ENCODE measurements at places on chromosomes 16 and 17.

GRCh38 chr17:13825526-13826040, 223.9 kb upstream of the HS3ST3A1 start:
- DNase-seq = no peak

GRCh38 chr16:81599034-81599744, 154.6 kb downstream of the CMIP start:
- DNase-seq = no peak

GRCh38 chr16:4111748-4112696, 4.2 kb downstream of the ADCY9 start:
- DNase-seq = no peak

DNA sequence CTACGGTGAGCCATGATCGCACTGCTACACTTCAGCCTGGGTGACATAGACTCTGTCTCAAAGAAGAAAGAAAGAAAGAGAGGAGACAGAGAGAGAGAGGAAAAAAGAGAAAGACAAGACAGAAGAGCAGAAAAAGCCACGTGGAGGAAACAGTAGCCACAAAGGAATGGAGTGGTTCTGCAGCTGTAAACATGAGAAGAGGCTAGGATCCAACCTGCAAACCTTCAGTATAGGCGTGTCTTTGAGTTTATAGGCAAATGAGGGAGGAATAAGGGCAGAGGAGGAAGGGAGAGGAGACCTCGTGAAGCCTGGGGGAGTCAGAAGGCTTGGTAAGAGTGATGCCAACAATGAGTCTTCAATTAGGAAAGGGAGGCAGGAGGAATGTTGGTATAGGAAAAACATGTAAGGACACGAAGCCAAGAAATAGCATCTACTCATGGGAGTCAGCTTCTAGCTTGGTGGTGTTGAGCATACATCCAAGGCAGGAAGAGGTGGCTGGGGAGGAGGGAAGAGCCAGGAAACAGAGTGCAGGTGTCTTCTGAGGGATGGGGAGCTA, 3.9 kb downstream of the MED9 start:
- no peak for DNase-seq

GRCh38 chr17:69430488-69430887, 16.0 kb downstream of the MAP2K6 start:
- DNase-seq = no peak

GRCh38 chr16:2486645-2487516, 12.0 kb downstream of the TBC1D24 start:
- no peak for DNase-seq

DNA sequence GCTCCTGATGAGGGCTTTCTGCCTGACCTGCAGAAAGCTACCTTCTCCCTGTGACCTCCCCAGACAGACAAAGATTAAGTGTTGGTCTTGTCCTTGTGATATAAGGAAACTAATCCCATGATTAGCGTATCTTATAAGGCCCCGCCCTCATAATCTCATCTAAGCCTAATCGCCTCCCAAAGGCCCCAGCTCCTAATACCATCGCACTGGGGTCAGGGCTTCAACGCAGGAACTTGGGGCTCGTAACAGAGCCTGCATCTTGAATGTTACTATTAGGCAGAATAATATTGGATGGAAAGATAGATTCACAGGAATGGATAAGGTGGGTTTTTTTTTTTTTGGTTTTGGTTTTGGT, 78.9 kb downstream of the C16orf95 start:
- DNase-seq = no peak

- DNase-seq = no peak
Observed at GRCh38 chr16:85387171-85387507, 226.0 kb upstream of the GSE1 start.

DNA sequence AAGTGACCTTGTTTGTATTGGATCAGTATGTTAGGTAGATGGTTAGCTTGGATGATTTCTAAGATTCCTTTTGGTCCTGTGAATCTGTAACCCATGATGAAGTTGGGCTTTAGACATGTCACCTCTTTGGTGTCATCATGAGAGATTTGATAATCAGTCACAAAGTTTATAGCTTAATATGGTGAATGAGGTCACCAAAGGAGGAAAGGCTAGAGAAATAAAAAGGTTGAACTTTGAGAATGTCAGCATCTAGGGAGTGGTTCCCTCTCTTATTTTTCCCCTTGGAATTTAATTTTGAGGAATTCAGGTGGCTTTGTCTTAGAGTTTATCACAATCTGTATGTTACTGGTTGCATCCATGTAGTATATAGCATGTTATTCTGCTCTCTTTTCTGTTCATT, 45.3 kb downstream of the NLK start:
- no peak for DNase-seq

DNA sequence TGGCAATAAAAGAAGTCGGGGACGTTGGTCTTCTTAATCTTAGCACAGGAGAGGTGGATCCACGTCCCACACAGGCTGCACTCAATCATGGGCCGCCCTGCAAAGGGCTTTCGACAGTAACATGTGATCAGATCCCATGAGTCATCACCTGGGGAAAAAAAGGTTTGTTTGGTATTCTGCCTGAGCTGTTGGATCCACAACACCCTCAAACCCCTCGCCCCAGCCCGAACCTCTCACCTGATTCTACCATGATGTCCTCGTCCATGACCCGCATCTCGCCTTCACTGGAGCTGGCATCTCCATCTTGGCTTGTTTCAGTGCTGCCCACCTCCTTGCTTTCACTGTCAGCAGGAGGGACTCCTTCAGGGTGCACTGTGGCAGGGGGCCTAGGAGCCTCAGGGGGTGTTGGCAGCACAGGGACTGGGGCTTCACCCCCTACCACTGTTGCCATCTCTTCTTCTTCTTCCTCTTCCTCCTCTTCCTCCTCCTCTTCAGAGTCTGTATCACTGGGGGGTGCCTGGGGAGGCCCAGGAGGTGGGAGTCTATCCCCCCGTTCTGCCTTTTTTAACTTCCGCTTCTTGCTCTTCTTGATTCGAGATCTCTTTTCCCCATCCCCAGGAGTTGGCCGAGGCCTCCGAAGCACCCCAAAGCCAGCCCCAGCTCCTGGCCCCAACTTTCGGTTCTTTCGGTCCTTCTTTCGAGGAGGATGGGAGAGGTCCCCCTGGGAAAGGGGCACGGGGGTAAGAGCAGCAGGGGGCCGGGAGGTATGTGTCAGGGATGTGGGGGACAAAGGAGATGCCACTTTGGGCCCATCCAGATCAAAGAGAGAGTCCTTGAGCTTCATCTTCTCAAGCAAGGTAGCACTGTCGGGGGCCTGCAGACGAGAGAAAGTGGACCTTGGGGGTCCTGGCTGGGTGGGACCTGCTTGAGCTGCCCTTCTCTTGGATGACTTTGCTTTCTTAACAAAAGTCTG, 1.7 kb upstream of the DVL2 start:
- DNase-seq = no peak

DNA sequence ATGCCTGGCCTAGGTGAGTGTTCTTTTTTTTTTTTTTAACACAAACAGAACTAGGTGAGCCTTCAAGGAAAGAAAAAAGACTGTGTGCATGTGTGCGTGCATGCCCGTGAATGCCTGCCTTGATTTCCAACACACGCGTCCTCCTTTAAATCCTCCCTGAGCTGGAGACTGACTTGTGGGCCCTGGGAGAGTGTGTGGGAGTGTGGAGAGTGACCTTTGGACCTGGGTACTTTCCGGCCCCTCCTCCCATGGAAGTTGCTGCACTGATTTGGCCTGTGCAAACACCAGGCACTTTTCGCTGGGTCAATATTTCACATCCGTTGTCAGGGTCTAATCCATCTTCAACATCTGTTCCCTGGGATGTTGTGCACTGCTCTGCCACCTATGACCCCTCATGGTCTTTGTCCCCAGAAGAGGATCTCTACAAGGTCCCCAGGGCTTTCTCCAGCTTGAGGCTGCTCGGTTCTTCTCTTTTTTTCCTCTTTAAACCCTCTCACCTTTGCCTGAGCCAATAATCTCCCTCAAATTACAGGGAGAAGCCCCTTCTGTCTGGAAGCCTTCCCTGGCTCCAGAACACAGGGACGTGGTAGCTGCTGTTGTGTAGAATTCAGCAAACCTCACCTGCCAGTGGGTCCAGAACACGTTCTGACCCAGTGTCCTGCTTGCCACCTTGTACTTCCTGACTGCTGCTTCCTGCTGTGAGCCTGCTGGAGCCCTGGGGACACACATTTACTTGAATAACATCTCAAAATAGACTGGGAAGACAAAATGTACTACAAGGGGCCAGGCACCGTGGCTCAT, 20.8 kb upstream of the ATP5MC1 start:
- no peak for DNase-seq

DNA sequence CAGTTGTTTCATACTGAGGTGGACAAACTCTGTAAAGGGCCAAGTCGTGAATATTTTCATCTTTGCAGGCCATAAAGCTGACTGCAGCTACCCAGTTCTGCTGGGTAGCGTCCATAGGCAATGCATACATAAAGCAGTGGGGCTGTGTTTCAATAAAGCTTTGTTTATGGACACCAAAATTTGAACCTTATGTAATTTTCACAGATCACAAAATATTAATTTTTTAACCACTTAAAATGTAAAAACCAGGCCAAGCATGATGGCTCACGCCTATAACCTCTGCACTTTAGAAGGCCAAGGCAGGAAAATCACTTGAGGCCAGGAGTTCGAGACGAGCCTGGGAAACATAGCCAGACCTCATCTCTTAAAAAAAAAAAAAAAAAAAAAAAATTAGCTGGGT, 148.0 kb downstream of the CCDC182 start:
- DNase-seq = no peak

GRCh38 chr17:16037636-16038035, 38.0 kb downstream of the TTC19 start:
- DNase-seq = no peak

- no peak for DNase-seq
Observed at GRCh38 chr16:14193316-14193871, 122.3 kb downstream of the MRTFB start.

GRCh38 chr16:85164431-85164830, 52.2 kb upstream of the CIBAR2 start:
- DNase-seq = no peak

DNA sequence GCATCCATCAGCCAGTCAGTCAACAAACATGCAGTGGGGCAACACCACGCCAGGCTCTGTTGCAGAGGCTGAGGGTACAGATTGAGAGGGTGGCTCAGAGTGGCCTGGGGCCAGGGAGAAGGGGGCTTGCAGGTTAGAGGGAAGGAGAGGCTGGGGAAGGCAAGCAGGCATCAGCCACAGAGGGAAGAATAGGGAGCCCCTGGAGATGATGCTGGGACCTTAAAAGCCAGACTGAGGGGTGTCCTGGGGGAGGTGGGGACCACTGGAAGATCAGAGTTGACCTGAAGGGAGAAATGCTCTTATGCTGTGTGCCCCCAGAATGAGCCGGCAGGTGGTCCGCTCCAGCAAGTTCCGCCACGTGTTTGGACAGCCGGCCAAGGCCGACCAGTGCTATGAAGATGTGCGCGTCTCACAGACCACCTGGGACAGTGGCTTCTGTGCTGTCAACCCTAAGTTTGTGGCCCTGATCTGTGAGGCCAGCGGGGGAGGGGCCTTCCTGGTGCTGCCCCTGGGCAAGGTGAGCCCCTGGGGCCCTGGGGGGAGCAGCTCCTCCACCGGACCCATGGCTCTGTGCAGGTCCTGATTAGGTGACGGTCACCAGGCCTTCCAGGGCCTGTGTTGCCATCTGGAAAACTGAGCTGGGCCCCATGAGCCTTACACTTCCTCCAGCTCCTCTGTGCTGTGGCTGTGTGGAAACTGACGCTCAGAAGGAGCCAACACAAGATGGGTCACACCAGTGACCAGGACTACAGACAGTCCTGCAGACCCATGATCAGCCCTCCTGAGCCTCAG, 1.7 kb downstream of the CORO1A start:
- no peak for DNase-seq

DNA sequence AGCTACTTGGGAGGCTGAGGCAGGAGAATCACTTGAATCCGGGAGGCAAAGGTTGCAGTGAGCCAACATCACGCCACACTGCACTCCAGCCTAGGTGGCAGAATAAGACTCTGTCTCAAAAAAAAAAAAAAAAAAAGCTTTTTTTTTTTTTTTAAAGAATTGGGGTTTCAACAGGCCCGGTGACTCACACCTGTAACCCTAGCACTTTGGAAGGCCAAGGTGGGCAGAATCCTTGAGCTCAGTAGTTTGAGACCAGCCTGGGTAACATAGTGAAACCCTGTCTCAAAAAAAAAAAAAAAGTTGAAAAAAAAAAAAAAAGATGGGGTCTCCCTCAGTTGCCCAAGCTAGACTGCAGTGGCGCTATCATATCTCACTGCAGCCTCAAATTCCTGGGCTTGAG, 6.6 kb upstream of the HEXIM2 start:
- DNase-seq = no peak

- DNase-seq = no peak
Observed at GRCh38 chr17:18172531-18173278, 10.9 kb upstream of the ALKBH5 start.

GRCh38 chr16:27029525-27029924, 37.2 kb upstream of the C16orf82 start:
- DNase-seq = no peak

- no peak for DNase-seq
Observed at GRCh38 chr17:57548421-57549410, 196.4 kb downstream of the CCDC182 start.

GRCh38 chr16:17125671-17126070, 345.1 kb downstream of the XYLT1 start:
- DNase-seq = no peak

- peak; percentile 21 for DNase-seq
Observed at GRCh38 chr17:8894673-8895578, 27.5 kb upstream of the PIK3R6 start.

DNA sequence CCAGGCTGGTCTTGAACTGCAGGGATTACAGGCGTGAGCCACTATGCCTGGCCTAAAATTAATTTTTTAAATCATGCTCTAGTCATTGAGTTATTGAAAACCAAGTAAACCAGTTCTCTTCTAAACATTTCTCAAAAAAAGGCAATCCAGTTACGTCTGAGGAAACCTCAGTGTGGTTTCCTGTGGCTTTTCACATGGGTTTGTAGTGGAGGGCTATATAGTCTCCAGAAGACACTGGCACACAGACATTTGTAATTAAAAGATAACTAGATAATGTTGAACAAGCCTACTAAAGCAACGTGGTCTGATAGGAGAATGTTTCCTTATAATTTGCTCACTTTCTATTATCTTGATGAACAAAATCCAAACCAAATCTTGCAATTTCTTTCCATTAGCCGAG, 5.2 kb upstream of the TOB1 start:
- DNase-seq = no peak

- no peak for DNase-seq
Observed at GRCh38 chr17:83084621-83085056, 5.2 kb downstream of the METRNL start.

DNA sequence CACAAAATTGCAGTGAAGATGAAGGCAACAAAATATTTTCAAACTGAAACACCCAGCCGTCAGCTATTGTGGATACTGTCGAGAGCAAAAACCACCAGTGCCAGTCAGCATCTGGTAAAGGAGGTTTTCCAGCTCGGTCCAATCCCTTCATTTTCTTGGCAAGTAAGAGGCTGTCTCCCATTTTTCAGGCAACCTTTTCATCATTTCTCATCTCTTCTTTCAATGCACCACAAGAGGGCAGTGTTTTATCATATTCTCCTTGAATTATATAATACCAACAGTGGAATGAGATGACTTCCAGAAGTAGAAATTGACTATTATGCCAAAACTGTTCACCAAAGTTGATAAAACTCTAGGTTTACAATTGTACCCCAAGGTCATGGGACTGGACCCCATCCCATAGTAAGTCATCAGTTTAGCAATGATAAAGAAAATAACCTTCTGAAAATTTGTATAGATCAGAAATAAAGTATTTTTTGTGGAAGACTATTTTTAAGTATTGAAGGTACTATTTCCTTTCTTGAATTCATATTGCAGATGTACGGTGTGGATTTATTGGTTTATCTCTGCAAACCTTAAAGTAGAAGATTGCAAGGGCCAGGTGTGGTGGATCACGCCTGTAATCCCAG, 16.8 kb downstream of the NQO1 start:
- peak; percentile 55 for DNase-seq
